Fibroblast of skin of right quadriceps (primary cell): ENCODE measurements at places on chromosomes 3 and 15.

DNA sequence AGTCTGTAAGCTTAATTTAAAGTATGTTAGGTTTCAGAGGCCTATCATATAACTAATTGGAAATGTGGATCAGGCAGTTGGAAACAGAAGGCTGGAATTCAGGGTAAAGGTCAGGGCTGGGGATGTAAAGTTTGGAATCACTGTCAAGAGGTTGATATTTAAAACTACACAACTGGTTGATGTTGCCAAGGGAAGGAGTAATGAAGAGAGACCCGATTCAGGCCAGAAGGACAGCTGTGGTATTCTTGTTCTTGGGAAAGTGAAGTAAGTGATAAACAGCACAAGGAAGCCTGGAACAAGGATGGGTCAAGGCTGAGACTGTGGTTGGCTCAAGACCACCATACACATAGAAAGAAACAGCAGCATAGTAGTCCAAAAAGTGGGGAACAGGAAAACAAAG, 654.2 kb downstream of the NTRK3 start:
- no peak for DNase-seq

GRCh38 chr15:60062826-60063225, 58.7 kb downstream of the FOXB1 start:
- DNase-seq, result no peak

GRCh38 chr3:13040361-13041074, 32.7 kb downstream of the IQSEC1 start:
- no peak for DNase-seq

- no peak for DNase-seq
These were observed 18.4 kb upstream of the KCNMB2 start for GRCh38 chr3:178517665-178518334.

GRCh38 chr3:23735062-23735461, 70.7 kb upstream of the UBE2E1 start:
- DNase-seq, result no peak

DNA sequence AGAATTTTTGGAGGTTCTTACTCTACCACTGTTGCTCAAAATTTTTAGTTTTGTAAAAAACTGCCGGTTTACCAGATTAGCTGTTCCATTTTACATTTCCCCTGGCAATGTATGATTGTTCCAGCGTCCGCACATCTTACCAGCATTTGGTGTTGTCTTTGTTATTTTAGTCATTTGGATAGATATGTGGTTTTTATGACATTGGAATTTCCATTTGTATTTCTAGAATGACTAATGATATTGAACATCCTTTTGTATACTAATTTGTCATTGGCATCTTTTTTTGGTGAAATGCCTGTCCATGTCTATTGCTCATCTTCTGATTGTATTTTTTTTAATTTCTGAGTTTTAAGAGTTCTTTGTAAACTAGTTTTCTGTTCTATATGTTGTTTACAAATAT, 28.5 kb downstream of the LRRC28 start:
- DNase-seq, result no peak

- peak; percentile 51 for DNase-seq
These were observed 764.4 kb upstream of the NECTIN3 start for GRCh38 chr3:110307065-110307809.

DNA sequence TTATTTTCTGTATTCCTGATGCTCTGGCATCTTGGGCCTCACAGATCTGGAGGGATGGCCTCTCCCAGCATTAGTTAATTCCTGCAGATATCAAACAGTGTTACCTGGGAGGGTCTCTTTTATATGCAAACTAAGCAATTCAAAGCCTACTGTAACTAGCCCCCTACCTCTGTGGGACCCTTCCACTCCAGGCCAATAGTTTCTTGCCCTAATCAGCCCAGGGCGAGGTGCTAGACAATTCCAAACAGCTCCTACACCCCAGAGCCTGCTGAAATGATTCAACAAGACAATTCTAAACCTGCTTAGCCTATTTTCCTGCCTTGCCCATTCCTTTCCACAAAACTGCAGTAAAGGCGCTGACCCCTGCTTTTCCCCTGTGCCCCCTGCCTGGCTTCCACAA, 106.6 kb upstream of the IGSF10 start:
- no peak for DNase-seq

- DNase-seq, result peak; percentile 97
These were observed at the start of gene INAFM2 for GRCh38 chr15:40323239-40323952. Gene INAFM2, plus strand, starts transcription at chr15:40323692. Its CDS starts 364 bp downstream, at chr15:40324056.

DNA sequence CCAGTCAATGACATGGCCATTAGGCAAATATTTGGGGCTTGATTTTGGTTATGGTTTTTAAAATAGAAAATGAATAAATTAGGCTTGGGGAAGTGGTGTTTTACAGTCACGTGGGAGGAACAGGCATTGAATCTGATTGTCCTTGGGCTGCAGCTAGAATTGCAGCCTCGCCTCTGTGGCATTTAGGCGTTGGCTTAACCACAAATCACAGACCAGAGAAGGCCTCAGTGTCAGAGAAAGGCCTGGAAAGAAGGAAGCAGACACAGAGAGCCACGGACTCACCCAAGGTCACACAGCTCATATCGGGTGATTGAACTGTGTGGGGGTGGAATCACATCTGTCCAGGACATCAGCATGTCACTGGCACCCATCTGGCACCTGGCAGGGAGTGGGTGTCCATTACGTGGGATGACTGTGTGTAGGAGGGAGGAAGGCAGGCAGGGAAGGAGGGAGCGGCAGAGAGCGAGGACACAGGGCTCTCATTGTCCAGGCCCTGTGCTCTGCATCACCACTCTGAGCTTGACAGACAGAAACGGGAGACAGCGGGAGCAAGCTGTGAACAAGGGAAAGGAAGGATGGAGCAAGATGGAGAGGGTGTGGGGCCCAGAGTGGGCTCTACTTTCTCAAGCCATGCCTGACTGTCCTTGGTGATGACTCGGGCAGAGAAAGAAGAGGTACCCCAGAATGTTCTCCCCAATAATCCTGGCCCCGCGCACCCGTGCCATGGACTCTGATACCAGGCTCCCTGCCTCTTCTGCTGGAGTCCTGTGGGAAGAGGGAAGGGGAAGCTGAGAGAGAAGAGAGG, 186.4 kb downstream of the FAM43A start:
- peak; percentile 70 for DNase-seq

DNA sequence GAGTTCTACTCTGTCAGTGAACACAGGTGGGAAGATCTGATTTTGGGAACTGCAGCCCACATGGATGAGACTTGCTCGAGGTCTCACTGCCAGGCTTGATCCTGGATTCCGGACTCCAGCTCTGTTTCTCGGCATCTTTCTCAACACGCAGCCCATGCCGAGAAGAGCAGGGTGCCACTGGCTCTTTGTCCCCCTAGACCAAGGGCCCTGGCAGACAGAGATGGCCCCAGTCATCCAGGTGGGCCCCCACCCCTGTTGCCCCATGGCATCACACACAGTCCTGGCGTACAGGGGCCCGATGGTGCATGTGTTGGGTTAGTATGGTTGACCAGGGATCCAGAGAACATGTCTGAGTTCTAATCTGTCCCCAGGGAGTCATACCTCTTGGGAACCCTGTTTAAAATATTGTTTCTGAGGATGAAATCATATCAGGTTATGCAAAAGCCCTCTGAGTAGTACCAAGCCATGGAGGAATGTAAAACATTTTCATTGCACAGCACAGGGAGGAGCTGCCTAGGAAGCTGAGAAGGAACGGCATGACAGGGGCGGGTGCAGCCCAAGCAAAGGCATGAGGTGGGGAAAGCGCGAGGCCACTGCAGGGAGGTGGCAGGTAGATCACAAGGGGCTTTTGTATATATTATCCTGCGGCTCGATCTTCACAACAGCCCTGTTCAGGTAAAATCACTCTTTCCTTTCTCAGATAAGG, 320.6 kb downstream of the UACA start:
- no peak for DNase-seq

GRCh38 chr3:118369892-118370491, 664.7 kb downstream of the IGSF11 start:
- DNase-seq, result no peak

- DNase-seq, result no peak
These were observed 296.2 kb downstream of the KBTBD8 start for GRCh38 chr3:67294341-67294740.

DNA sequence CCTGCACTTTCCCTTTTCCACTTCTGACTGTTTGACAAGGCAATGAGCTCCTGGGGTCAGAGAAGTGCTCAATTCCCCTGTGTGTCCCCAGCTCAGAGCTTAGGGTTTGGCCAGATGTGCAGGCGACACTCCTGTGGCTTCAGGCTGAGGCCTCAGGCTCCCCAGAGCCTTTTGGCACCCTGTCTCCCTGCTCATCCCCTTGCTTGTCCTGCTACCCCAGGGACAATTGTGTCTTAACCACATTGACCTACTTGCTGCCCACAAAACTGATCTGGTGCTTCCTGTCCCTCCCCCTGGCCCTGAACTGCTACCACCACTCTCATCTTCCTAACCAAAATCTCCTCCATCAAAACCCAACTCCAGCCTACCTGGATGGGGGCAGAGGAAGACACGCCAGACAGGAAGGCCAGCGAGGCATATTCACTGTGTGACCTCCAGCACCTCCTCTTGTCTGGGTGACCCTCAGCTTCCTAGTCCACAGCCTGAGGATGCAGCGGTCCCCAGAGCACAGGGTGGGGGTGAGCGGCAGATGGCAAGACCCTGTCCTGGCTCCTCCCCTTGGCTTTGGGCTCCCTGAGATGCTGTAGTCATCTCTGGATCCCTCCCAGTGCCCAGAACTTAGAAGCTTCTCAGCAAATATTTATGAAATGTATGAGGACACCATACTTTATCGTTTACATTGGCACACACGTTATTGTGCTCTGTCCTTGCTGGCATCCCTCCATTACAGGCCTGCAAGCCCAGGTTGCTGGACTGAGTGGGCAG, 98.9 kb upstream of the SLC6A6 start:
- DNase-seq, result peak; percentile 5

DNA sequence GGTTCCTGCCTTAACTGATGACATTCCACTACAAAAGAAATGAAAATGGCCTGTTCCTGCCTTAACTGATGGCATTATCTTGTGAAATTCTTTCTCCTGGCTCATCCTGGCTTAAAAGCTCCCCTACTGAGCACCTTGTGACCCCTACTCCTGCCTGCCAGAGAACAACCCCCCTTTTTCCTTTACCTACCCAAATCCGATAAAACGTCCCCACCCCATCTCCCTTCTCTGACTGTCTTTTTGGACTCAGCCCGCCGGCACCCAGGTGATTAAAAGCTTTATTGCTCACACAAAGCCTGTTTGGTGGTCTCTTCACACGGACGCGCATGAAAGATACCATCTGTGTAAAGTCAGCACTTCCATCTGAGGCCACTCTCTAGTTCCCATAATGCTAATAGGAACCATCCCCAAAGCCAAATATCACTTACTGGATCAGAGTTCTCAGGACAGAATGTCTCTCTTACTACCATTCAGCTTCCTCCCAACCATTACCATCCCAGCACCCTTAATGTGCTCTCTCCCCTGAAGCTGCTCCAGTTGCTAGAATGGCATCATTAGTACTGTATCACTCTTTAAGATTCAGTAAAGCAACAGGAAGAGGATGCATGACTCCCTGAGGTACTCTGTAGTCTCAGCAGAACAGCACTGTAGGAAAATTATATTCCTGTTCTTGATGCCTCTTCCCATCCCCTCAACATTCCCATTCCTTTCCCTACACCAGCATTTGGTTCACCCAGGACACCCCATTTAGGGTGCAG, 2.3 kb upstream of the HRG start:
- no peak for DNase-seq

GRCh38 chr3:32105291-32106131, 909 bp upstream of the GPD1L start:
- DNase-seq, result peak; percentile 7

- peak; percentile 81 for DNase-seq
These were observed at the start of gene KLHDC8B for GRCh38 chr3:49171119-49171774. Gene KLHDC8B, plus strand, starts transcription at chr3:49171598. Its CDS starts 1,172 bp downstream, at chr3:49172770.

DNA sequence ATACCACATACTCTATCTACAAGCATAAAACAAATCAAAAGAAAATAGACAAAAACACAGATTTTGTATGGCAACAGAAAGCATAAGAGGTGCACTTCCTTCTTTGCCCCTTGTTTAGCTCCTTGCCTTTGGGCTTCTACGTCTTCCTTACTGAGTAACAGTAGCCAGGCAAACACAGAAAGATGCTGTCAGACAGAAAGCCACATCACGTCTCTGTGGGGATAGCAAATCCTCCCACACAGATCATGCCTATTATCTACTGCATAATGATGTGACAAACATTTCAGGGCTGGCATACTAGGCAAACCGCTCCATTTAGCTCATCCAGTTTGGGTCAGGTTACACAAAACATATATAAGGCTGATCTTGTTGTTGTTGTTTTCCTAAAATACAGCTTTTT, 92.7 kb downstream of the BOC start:
- no peak for DNase-seq

- no peak for DNase-seq
These were observed 77.6 kb upstream of the ACP3 start for GRCh38 chr3:132239587-132239986.

DNA sequence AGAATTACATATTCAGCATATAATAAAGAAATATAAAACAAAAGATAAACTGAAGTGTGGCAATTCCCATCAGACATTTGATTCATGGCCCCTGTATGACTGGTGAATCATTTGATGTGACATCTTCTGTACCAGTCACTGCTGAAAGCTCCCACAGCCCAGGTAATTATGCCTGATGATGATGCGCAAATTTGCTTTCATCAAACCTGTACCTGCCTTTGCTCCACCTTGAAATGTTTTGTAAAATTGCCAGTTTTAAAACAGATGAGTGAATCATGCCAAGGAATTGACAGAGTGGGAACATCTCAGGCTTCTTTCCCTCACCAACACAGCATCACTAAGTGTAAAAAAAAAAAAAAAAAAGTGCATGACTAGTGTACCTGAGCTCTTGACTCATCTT, 66.5 kb upstream of the EIF1B start:
- no peak for DNase-seq

DNA sequence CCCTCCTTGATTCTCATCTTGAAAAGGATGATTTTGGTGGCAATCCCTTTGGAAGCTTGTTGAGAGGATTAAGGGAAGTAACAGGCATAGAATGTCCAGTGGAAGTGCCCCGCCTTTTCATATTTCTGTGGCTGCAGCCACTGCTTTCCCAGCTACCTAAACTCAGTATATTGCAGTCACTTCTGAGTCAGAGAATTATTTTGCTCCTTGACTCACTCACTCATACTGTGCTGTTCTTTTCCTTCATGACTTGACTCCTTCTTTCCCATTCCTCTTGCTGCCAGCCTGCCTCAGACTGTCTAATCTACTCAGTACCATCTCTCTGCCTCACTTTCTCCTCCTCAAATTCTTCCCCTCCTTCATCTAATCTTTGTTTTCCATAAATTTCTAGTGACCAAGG, 26.5 kb upstream of the POLR2M start:
- DNase-seq, result peak; percentile 69
